ENCODE measurements at places on chromosomes 2 and 18.

GRCh38 chr2:85933753-85934594 lies 45.2 kb upstream of the ST3GAL5 start:
- DNase-seq = peak; percentile 85

GRCh38 chr2:39545957-39546356 lies 108.9 kb upstream of the MAP4K3 start:
- no peak for DNase-seq

DNA sequence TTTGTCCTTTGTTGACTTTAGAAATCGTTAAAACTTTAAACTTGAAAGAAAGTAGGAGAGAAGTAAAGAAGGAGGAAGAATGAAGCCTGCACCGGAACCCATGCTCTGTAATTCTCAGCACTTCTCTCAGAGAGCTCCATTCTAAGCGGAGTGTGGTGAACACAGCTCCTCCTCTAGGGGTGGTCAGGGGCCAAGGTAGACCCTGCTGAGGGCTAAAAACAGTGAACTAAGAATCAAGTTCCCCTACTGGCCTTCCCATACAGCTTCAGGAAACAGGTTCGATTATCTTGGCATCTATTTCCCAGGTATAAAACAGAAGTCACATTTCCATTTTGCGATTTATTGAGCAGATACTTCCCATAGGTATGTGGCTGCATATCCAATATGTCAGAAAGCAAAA lies 92.7 kb upstream of the ASAP2 start:
- DNase-seq = no peak

GRCh38 chr18:79706006-79706405 lies 26.4 kb downstream of the CTDP1 start:
- DNase-seq = no peak

DNA sequence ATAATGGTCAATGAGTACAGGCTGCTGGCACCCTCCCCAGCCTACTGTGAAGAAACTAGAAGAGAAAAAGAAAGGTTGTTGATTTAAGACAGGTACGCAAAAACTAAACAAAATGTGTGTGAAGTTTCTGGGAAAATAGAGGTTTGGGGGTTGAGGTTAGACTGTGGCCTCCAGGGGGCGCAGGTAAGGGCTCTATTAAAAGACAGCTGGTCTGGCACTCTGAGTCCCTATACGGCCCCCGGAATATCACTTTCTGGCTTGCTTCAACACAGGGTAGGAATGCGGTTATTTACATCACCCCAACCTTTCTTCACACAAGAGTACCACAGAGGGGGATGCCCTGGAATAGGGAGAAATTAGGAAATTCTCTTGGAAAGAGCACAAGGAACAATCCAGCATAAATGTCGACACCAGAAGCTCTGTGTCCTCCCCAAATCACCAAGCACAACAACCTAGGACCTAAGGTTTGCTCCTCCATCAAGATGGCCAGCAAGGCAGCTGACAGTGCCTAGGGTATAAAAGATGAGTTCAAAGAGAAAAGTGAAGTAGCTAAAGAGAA lies 480.8 kb upstream of the KLHL29 start:
- DNase-seq = peak; percentile 2

DNA sequence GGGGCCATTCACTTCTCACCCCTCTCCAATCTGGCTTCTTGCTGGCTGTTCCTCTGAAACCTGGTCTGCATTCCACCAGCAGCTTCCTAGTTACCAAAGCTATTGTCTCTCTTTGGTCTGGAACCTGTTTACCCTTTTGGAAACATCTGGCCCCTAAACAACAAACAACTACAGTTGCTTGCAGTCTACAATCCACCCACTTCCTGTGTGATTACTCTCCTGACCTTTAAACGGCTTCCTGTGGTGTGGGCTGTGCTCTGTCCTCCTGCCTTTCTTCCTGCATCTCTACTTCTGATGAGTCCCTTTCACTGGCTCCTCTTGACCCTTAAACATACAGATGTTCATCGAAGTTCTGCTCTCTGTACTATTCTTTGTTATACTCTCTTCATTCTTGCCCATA lies 303.8 kb downstream of the TDRD15 start:
- no peak for DNase-seq

DNA sequence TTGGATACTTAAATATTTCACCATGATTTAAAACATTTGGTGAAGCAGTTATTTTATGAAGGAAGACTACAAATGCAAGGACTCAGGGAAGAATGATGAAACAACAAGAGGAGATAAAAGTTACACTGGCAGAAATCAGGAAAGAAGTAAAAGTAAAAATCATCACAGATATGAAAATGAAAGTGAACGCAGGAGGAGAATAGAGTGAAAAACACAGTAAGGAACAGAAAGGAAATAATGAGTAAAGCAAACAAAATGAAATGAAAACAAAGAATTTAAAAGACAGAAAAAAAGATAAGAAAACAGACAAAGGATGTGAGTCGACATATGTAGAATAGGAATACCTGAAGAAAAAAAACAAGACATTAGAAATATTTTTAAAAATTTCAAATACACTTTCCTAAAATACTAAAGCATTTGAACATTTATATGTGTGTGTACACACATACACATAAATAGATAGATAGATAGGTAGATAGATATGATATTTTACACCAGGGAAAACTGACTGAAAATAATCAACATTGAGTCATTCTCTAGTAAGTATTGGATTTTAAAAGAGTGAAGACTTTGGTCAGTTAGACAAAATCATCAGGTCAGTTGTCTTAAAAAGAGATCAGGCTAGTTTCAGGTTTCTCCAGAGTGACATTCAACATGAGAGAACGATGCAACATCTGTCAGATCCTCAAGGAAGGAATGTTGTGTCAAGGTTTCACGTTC lies 12.1 kb upstream of the KDSR start:
- no peak for DNase-seq

GRCh38 chr2:24906466-24906865 lies 13.6 kb downstream of the ADCY3 start:
- DNase-seq = no peak

DNA sequence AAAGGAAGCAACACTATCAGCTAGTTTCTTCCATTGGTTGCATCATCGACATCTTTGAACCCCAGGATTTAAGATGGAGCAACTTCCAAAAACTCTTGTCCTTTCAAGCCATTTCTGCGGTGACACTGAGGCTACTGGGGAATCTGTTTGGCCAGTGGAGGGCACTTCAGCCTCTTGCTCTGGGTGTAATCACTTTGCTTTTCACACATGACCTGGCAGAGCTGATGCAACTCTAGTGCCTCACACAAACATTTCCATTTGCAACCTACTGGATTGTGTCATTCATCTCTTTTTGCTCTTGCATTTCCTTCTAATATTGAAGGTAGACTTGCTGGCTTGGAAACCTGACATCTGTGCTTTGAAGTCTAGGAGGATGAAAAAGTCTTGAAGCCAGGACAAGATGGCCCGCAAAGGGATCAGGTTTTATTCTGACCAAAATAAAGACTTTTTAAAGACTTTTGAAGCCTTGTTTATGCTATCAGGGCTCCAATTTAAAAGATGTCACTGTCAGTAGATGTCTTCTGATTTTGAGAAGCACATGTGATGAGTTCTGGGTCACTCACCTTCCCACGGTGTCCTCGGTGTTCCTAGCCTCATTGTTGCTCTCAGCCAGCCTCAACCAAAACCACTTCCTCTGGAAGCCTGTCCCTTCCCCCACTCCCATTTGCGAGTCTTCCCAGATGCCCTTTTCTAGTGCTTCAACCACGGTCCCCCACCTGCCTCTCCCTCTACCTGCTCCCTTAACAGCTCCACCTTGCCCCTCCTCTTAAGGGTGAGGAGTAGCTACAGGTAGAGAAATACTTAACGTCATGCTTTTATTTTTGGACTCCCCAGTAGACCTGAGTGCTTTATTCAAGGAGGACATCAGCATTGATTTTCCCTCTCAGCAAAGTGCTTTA lies 69.7 kb upstream of the KCNE4 start:
- DNase-seq = peak; percentile 76

GRCh38 chr2:50346629-50347357 lies 685.1 kb downstream of the NRXN1 start:
- DNase-seq = no peak

DNA sequence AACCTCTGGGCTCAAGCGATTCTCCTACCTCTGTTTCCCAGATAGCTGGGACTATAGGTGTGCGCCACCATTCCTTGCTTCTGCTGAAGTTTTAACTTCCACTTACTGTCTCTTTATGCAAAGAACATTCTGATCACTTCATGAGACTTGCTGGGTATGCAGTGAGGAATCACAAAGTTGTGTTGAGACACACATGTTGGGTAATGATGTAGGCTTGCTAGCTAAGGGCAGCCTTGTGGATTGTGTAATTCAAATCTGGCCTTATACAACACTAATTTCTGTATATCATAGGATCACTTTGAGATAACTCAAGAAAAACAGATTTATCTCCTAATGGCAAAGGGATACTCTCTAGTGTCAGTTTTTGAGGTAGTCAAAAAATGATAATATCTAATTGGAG lies 24.2 kb downstream of the XRCC5 start:
- no peak for DNase-seq

- no peak for DNase-seq
Observed at GRCh38 chr2:102986826-102987490, 225.1 kb downstream of the TMEM182 start.

GRCh38 chr2:202337706-202338346 lies 38.3 kb upstream of the BMPR2 start:
- DNase-seq = no peak

- DNase-seq = no peak
Observed at GRCh38 chr18:45666520-45666919, 51.2 kb downstream of the SLC14A2 start.

GRCh38 chr2:96114903-96115581 lies 1.3 kb downstream of the ADRA2B start:
- DNase-seq = no peak

DNA sequence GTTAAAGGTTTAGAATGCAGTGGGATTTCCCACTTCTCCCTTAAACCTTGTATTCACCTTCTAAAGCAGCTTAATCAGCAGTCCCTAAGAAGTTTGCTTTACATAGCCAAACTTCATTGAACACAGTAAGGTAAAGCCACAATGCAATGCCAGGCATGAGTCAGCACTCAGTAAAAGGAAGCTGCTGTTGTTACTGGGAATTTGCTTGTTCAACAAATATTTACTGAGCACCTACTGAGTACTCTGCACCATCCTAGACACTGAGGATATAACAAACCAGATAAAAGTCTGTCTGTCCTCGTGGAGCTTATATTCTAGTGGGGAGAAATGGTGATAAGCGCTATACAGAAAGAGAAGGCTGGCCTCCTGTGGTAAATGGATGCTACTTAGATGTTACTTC lies 162.7 kb downstream of the PKP4 start:
- peak; percentile 48 for DNase-seq

GRCh38 chr2:240519396-240520129 lies 38.2 kb downstream of the ANKMY1 start:
- peak; percentile 11 for DNase-seq

DNA sequence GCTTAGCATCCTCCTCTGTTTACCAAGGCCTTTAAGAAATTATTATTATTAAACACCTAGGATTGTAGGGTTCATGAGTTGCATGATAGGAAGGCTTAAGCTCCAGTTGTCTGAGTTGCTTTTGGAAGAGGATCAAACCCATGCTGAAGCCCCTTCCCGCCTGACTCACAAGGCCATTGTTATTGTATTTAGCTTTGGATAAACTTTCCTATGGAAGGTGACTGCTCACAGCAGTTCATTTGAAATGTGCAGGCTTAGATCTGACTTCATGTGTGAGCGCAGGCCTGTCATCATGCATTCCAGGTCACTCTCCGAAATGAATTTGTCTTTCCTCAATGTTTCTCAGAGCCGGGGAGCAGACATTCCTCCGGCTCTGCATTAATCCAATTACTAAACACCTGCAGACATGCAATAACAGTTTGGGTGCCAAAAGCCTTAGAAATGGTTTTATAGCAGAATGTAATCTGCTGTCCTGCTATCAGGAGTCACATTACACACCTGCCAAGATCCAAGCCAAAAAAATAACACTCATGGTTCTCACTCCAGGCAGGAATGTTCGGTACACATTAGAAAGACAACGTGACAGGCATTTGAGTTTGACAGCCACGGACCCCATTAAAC lies 119.9 kb downstream of the OSR1 start:
- no peak for DNase-seq

GRCh38 chr2:30217644-30218337 lies 13.5 kb upstream of the LBH start:
- no peak for DNase-seq
